ENCODE measurements at places on chromosomes 6 and 20. TPM values are rescaled to one million over a fixed set of nuclear protein-coding genes. Genes with fewer than 3 reads are reported as not detected.

DNA sequence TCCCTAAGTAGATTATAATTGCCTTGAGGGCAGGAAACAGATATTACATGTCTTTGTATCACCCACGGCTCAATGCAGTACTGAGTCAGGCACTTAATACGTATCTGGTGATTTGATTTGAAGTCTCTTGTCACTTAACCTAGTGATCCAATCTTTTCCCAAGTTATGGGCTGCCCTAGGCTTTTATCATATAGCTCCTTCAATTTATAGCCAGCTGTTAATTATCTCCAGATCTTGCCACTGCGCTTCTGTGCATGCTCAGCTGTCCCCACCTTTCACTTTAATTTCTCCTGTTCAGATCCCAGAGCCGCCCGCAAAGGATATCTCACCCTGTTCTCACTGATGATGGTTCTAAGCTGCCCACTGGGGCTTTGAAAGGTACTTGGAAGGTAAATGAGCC, 41.9 kb downstream of the SNHG17 start:
- no peak for DNase-seq

- no peak for DNase-seq
Measured at GRCh38 chr6:50116390-50116789, 66.7 kb upstream of the DEFB112 start.

DNA sequence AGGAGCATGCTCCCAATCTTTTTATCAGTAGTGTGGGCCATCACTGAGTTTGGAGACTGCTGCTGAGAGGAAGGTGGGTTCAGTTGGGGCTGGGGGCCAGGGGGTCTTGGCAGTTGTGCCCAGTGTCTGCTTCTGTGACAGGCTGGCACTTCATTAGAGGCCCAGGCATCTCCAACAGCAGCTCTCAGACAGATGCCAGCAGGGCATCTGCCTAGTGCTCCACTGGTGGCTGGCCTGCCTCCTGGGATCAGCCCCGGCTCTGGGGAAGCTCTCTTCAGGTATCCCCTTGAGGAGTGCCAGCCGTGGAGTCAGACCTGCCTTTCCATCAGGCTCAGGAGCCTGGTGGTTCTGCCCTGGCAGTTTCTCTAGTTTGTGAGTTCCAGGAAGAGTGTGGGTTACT, 77.3 kb downstream of the DTD1 start:
- DNase-seq: no peak

- no peak for DNase-seq
Measured at GRCh38 chr6:112620812-112621569, 273.9 kb downstream of the RFPL4B start.

- peak; percentile 92 for DNase-seq
Measured at GRCh38 chr20:49713753-49714712, at the start of gene B4GALT5. Gene B4GALT5, minus strand, starts transcription at chr20:49713878. Its CDS starts 188 bp downstream, at chr20:49713690.

- DNase-seq: no peak
Measured at GRCh38 chr20:54608039-54608745, 132.8 kb downstream of the DOK5 start.

- no peak for DNase-seq
Measured at GRCh38 chr6:111658462-111659154, 52.9 kb upstream of the TRAF3IP2 start.

DNA sequence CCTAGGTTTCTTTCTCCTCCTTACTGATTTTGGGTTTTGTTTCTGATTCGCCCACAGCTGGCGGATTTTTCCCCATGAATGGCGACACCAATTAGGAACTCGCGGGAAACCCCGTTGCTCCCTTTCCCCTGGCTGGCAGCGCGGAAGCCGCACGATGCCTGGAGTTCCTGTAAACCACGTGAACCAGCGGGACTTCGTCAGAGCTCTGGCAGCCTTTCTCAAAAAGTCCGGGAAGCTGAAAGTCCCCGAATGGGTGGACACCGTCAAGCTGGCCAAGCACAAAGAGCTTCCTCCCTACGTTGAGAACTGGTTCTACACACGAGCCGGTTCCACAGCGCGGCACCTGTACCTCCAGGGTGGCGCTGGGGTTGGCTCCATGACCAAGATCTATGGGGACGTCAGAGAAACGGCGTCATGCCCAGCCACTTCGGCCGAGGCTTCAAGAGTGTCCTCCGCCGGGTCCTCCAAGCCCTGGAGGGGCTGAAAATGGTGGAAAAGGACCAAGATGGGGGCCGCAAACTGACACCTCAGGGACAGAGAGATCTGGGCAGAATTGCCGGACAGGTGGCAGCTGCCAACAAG, 3.2 kb upstream of the SEC23B start:
- peak; percentile 87 for DNase-seq

DNA sequence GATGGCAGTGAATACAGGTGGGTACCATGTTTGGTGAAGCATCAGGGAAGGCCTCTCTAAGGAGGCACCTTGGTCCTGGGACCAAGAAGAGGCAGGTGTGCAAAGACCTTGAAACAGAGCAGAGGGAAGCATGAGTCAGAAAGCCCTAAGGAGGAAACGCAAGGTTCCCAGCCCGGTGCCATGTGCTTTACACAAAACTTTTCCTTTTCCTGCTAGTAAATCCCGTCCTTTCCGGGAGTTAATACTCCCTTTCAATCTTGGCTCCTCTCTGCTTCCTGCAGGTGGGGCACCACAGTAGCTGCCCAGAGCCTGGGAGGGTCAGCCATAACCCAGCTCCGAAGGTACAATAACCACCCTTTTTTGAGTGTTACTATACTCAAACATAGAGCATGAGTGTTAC, 19.4 kb upstream of the SLC23A2 start:
- DNase-seq: peak; percentile 23

- no peak for DNase-seq
Measured at GRCh38 chr6:90297115-90297866, 648 bp upstream of the BACH2 start.

DNA sequence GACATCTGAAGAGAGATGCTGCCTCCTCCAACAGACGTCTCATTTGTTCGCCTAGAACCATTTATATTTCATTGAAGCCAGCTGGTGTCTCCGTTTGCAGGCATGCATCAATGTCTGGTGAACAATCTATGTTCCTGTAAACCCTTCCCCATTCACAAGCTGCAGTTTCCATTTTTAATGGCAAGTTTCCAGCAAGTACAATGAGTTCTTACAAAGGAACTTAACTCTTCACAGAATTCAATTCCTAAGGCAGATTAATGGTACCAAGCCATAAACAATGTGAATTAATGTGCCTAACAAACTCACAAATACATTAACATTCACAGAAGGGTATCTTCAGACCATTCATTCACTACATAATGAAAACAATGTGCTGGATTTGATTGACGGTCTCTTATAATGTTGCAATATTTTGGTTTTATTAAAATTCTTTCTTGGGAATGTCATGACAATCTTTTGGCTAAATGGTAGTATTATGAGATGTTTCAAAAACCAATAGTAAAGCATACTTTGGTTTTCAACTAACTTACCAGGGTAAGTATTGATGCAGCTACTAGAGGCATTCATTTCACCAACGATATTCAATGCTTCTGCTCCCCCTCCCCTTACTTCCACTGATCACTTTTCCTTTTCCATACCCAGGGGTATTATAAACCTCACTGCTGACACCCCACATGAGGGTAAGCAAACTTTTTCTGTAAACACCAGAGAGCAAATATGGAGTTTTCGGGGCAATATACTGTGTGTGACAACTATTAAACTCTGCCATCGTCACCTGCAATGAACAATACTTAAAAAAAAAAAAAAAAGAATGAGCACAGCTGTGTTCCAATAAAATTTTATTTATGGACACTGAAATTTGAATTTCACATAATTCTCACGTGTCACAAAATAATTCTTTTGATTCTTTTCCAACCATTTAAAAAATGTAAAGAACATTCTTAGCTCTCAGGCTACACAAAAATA, 4.2 kb downstream of the AKIRIN2 start:
- DNase-seq: no peak

GRCh38 chr6:43695967-43696291, 8.3 kb upstream of the MRPS18A start:
- DNase-seq: no peak

GRCh38 chr20:44019638-44020335, 105.1 kb downstream of the TOX2 start:
- DNase-seq: no peak

GRCh38 chr20:19620446-19620845, 137.6 kb upstream of the RIN2 start:
- DNase-seq: no peak

DNA sequence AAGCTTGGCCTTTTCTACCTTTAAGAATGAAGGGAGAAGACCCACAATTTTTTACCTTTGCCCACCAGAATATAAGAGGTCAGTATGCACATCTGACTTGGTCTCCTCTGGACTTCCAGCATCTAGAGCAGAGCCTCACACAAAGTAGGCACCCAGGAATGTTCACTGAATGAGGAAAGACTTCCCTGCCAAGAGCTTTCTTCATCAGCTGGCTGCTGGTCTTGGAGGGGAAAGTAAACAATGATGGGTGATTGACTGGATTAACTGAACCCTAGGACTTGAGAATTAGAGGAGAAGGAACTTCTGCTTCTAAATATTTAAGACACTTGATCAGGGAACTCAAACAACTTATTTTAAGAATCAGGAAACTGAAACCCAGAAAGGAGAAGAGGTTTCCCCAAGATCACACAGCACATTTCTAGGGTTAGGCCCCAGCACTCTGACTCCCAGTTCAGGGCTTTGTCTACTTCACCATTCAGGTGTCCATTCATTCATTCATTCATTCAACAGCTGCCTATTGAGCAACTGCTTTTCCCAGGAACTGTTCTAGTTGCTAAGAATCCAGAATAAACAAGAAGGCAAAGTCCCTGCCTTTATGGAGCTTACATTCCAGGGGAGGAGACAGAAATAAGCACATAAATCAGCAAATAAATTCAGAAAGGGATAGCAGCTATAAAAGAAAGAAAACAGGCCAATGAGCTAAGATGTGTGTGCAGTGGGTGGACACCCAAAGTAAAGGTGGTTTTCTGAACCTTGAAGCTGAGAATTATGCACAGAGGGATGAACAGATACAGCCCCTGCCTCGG, 216.9 kb upstream of the LRFN2 start:
- no peak for DNase-seq

GRCh38 chr6:50847890-50848594, 29.4 kb downstream of the TFAP2B start:
- no peak for DNase-seq

DNA sequence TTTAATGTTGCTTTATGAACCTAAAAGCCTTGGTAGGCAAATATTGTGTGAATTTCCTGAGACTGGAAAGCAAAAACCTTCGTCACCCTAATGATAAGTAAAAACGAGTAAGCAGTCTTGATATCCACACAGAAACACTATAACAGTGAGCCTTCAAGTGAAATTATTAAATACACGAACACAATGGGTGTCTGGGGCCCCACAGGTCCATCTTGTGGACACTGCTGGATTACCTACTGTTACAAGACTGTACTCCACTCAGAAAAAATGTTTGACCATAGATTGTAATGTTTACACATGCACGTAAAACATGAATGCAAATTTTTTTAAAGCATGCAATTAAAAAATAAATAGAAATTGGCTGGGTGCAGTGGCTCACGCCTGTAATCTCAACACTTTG, 466.9 kb downstream of the CD83 start:
- DNase-seq: no peak

GRCh38 chr6:169397684-169398083, 144.0 kb upstream of the THBS2 start:
- no peak for DNase-seq

DNA sequence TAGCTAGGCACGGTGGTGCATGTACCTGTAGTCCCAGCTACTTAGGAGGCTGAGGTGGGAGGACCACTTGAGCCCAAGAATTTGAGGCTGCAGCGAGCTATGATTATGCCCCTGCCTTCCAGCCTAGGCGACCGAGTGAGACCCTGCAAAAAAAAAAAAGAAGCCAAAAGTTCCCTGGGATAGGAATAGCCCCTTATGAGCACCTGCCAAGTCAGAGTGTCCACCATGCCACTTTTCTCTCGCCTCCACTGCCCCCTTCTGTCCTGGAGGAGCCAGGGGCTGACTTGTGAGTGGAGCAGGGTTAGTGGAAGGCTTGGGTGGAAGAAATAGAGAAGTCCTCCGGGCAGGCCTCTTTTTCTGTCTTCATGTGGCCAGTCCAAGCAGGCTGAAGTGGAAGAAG, 12.1 kb upstream of the DDX27 start:
- no peak for DNase-seq

DNA sequence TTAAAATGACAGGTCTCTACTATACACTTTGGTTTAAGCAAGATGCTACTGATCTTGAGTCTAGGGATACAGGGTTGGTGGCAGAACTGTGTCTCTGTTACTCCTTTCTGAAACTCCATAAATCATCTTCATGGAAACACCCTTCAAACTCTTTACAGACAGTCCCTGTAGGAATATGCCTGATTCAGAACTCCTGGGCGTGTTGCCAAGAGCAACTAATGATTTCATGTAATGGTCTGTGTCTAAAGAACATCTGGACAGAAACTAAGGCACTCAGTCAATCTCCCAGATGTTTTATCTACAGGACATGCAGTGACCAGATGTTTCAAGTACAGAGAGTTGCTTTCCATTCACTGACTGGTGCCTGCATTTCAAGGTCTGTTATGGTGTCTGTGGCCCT, 464.4 kb upstream of the CHD6 start:
- no peak for DNase-seq

DNA sequence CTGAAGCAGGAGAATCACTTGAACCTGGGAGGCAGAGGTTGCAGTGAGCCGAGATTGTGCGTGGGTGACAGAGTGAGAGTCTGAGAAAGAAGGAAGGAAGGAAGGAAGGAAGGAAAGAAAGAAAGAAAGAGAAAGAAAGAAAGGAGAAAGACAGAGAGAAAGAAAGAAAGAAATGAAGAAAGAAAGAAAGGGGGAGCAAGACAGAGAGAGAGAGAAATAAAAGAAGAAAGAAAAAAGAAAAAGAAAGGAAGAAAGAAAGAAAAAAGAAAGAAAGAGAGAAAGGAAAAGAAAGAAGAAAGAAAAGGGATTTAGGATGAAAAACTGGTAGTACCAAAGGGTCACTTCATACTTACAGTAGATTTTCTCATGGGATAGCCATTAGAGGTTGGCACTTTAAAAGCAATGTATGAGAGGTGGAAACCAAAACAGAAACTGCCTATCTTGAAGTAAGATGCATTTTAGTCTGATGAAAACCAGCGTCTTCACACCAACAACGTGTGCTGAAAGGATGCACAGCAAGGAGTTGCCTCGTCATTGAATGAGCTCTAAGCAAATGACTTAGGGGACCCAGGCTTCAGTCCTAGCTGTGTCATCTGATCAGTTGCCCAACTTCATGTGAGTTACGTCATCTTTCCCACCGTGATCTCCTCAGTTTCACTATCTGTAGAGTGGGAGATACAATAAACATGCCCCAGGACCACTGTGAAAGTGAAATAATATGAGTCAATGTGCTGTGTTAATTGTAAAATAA, 133.9 kb upstream of the NEDD9 start:
- no peak for DNase-seq

RNF39 gene
- total RNA-seq: not detected

EDN3 gene
- total RNA-seq: not detected

MYBL2 gene
- 0.24 TPM for total RNA-seq

SUMO4 gene
- 0.88 TPM for total RNA-seq

RAD21L1 gene
- total RNA-seq: not detected

ADRM1 gene
- 70.3 TPM for total RNA-seq

BTN1A1 gene
- total RNA-seq: not detected

HSD17B8 gene
- total RNA-seq: 2.8 TPM

PRSS35 gene
- total RNA-seq: 2.8 TPM

RAET1E gene
- not detected for total RNA-seq

TGM2 gene
- 500 TPM for total RNA-seq

OSTM1 gene
- total RNA-seq: 70.7 TPM

RRAGD gene
- 31.3 TPM for total RNA-seq
